Suprapubic skin (tissue), 4 donors: ENCODE measurements at places on chromosomes 7 and 10.

GRCh38 chr10:132698211-132698751 is 87.7 kb downstream of the NKX6-2 start:
- DNase-seq = peak; percentile 37

- no peak for DNase-seq
Observed at GRCh38 chr7:101998906-101999240, 181.4 kb downstream of the CUX1 start.

- no peak for DNase-seq
Observed at GRCh38 chr7:144835155-144835611, 670 bp downstream of the TPK1 start.

GRCh38 chr7:112517487-112517886 is 36.7 kb downstream of the LSMEM1 start:
- no peak for DNase-seq

DNA sequence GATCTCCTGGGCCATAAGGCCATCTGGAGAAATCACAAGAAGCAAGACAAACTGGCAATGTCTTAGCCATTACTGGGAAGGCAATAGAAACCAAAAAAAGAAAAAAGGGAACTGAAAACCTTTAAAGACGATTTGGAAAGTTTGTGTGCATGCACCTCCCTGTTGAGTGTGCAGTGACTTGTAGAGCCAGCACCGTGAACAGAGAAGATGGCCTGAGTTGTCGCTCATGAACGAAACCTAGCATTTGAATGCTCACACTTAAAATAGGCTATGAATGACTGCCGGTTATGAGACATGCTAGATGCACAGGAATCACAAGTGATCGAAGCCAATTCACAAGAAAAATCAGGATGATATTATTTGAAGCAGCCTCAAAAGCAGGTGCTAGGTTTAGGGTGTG is 151.3 kb upstream of the ADO start:
- no peak for DNase-seq
